ENCODE measurements at places on chromosomes 11 and 22. TPM values are rescaled to one million over a fixed set of nuclear protein-coding genes. Genes with fewer than 3 reads are reported as not detected.

GRCh38 chr22:45608763-45609180 is 62.9 kb upstream of the ATXN10 start:
- DNase-seq, result no peak
- no peak overlapping the region for H3K4me3 ChIP-seq
- H3K4me1 ChIP-seq, result peaks cover 6% of the 10 kb centered on the region
- peaks cover 3% of the 10 kb centered on the region for H3K27me3 ChIP-seq
- H3K27ac ChIP-seq, result no peak overlapping the region
- H3K36me3 ChIP-seq, result no peaks in the 10 kb centered on the region

DNA sequence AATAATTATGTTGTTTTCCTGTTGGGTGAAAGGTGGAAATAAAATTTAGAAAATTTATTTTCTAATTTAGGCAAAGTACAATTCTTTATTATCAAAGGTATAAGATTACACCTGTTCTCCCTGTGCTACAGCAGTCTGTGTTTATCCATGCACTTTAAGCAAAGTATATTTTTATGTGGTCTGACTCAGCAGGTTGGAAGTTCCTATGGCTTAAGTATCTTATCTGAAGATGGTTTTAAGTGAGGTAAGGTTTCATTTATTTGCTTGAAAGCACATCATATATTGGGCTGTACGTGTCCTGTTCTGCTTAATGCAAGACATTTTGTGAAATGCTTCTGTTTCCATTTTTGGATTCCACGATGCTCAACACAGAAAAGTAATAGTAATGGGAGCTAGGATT is 14.6 kb downstream of the PPME1 start:
- no peaks in the 10 kb centered on the region for H3K27me3 ChIP-seq
- H3K36me3 ChIP-seq, result peaks cover 6% of the 10 kb centered on the region
- H3K4me1 ChIP-seq, result peaks cover 8% of the 10 kb centered on the region
- no peak for DNase-seq
- no peak overlapping the region for H3K27ac ChIP-seq

DNA sequence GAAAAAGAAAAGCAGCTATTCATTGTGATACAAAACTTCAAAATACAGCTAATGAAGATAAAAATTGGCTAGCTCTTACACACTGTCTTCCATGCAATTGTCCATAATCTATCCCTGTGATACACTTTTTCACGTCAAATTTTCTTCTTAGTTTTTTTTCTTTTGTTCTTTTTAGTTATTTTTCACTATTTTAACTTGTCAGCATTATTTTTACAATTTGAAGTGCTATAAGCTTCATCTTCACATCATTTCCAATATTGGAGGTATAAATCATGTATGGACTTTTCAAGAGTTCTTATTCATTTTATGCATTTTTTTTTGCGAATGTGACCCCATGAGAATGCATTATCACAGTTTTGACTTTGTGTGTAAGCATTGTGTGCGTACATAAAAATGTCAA is 4.1 kb downstream of the OR5B17 start:
- H3K4me1 ChIP-seq, result no peaks in the 10 kb centered on the region
- H3K36me3 ChIP-seq, result no peaks in the 10 kb centered on the region
- H3K27ac ChIP-seq, result no peak overlapping the region

GRCh38 chr22:49079743-49080500 is 747.8 kb downstream of the BRD1 start:
- H3K4me3 ChIP-seq, result no peak overlapping the region
- H3K27ac ChIP-seq, result no peak overlapping the region
- no peak for DNase-seq
- H3K27me3 ChIP-seq, result no peaks in the 10 kb centered on the region
- no peaks in the 10 kb centered on the region for H3K4me1 ChIP-seq

DNA sequence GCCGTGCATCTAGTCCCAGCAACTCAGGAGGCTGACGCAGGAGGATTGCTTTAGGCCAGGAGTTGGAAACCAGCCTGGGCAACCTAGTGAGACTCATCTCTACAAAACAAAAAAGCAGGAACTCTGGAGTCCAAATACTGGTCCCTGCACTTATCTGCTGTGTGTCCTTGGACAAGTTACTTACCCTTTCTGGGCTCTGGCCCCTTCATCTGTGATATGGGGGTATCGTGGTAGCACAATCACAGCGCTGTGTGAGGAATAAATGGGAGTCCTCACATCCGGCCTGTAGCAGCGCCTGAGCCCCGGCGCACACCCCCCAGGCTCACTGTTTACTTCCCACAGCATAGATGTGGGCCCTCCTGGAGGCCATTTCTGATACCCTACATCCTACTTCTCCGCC is 44.2 kb upstream of the MYH9 start:
- H3K27ac ChIP-seq, result peak overlapping the region; percentile 48
- DNase-seq, result no peak
- H3K27me3 ChIP-seq, result no peaks in the 10 kb centered on the region
- no peak overlapping the region for H3K4me3 ChIP-seq
- H3K36me3 ChIP-seq, result no peaks in the 10 kb centered on the region

GRCh38 chr22:43011079-43011478 is 3.9 kb downstream of the PACSIN2 start:
- peaks cover 54% of the 10 kb centered on the region for H3K4me1 ChIP-seq
- H3K27ac ChIP-seq, result no peak overlapping the region
- H3K36me3 ChIP-seq, result no peaks in the 10 kb centered on the region

DNA sequence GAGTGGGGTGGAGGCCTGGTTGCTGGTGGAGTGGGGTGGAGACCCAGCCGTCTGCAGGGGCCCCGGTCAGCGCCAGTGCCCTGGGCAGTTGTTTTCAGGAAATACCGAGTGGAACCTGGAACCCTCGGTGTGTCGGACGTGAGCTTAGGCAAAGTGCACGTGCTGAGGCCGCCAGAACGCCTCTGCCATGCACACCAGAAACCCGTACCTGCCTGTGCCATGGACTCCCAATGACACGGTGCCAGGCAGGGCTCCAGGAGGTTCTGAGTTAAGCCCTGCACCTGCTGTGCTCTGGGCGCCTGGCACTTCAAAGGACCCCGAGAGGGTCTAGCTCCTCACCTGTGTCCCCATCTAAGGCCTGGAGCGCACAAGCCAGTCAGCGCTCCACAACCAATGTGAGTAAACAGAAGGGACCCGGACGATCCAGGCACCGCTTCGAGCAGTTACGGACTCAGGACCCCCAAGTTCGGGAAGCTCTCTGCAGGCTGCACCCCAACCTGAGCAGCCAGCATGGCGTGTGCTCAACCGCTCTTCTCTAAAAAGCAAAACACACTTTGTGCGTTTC is 12.3 kb downstream of the TOLLIP start:
- peaks cover 35% of the 10 kb centered on the region for H3K4me1 ChIP-seq
- peaks cover 3% of the 10 kb centered on the region for H3K36me3 ChIP-seq
- H3K27me3 ChIP-seq, result no peaks in the 10 kb centered on the region
- no peak for DNase-seq

DNA sequence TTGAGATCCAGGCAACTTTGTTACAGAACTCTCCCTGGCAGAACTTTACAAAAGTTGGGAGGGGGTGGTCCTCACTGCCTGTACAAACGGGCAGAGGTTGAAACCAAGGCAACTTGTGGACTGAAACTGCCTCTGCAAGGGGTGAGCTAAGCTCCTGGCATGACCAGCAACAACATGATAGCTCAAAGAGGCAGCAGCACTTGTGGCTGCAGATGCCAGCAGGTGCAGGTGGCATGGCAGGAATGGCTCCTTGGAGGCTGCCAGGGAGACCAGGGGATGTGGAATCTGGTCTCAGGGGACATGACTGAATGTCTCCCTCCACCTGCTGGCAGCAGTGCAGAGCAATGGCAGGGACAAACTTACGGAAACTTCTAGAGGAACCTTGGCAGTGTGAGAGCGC is 38.8 kb upstream of the PHF21A start:
- H3K27ac ChIP-seq, result no peak overlapping the region
- no peaks in the 10 kb centered on the region for H3K36me3 ChIP-seq
- H3K4me1 ChIP-seq, result no peaks in the 10 kb centered on the region
- H3K4me3 ChIP-seq, result no peak overlapping the region

- peaks cover 15% of the 10 kb centered on the region for H3K4me1 ChIP-seq
- no peaks in the 10 kb centered on the region for H3K36me3 ChIP-seq
- H3K27me3 ChIP-seq, result peaks cover 38% of the 10 kb centered on the region
- peak overlapping the region; percentile 36 for H3K4me3 ChIP-seq
- H3K27ac ChIP-seq, result peak overlapping the region; percentile 21
- no peak for DNase-seq
Observed at GRCh38 chr11:61918251-61918937, 1.0 kb upstream of the RAB3IL1 start.

TREH gene
- polyA plus RNA-seq, result not detected

MIOX gene
- not detected for polyA plus RNA-seq

KRTAP5-8 gene
- not detected for polyA plus RNA-seq

OR8D4 gene
- polyA plus RNA-seq, result not detected
